ENCODE measurements at places on chromosomes 4 and X. TPM values are rescaled to one million over a fixed set of nuclear protein-coding genes. Genes with fewer than 3 reads are reported as not detected.
A peak's percentile ranks its signal among the peaks of the same experiment; 100 is the strongest.

DNA sequence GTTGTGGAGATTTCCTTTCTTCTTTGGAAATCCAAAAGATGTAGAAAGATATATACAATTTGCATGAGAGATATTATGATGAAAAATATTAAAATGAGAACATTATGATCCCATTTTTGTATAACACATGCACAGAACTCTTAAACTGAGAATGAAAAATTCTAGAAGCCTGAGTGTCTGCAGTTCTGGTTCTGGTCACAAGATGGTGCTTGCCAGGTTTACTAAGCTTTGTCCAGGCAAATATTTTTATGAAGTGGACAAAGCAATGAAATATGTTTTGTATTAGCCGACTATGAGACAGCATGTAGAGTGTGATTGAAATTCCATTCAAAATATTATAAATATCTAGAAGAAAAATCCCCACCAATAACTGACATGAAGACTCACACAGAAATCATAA, 2.2 kb downstream of the PWWP3B start:
- DNase-seq: no peak

- DNase-seq: no peak
Measured at GRCh38 chr4:73704314-73705055, 35.9 kb upstream of the CXCL8 start.

DNA sequence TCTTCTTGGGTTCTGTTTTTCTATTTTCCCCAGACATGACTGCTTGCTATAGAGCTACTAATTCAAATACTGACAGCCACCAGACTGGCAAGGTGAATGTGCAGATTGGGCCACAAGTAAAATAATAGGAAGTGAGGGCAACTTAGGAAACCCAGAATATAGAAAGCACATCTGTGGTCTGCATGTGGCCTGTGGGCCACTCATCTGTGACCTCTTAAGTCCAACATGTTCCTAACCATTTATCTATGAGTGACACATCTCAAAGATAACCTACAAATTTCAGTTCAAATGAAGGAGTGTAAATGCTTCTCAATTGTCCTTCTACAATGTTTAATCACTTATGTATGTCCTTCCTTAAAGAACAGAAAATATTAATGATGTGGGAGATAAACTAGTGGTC, 128.9 kb downstream of the REELD1 start:
- no peak for DNase-seq

DNA sequence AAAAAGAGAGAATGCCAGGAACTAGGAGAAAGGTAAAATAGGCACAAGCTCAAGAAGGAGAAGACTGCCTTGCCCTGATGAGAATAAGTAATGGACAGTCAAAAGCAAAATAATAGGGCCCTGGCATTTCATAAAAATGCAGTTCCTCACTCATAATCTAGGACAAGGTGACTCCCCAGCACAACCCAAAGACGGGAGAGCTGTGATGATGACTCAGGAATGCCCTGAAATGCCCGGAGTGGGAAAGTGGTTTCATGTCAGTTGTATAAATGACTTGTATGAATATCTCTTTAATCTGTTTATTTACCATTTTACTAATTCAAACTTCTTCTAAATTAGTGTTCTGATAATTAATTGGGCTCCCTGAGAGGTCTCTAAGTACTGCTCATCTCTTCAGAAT, 28.8 kb upstream of the SETD7 start:
- no peak for DNase-seq

The TMLHE gene
- polyA plus RNA-seq: 29.1 TPM

DNA sequence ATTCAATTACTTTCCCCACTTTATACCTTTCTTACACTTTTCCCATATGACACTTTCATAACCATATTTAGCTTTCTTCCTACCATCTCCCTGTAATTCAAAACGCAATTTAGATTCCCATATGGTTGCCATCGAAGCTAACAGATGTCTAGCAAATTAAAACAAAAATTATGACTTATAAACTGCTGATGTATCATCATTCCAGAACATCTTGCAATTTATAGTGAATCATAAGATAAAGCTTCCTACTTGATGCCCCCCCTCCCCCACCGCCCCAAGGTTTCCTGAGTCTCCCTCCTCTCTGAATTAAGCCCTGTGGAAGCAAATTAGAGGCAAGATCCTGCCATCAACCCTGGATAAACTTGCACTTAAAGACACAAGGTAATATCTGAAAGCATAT, 5.4 kb downstream of the TSPAN5 start:
- no peak for DNase-seq

DNA sequence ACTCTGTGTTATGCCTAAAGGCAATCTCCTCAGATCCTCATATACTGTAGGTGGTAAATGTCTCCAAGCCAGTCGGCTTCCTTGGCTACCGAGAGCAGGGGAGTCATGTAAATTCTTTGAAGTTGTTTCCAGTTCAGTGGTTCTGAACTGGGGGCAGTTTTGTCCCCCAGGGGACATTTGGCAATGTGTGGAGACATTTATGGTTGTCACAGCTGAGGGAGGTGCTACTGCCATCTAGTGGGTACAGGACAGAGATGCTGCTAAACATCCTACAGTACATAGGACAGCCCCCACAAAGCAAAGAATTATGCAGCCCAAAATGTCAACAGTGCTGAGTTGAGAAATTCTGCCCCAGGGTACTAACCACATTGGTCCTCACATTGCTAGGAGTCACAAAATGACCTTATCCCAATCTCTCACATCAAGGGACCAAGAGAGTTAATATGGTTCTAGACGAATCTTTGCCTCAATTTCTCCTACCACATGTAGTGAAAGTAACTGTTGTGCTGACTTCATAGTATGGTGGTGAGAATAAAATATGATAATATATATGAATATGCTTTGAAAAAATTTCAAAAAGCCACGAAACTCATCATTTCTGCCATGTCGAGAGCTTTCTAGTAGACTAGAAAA, 104.4 kb upstream of the ARHGAP24 start:
- peak; percentile 37 for DNase-seq

Measured in left kidney (tissue), 8 donors.